ENCODE measurements at places on chromosomes 4 and X.
A peak's percentile ranks its signal among the peaks of the same experiment; 100 is the strongest.

DNA sequence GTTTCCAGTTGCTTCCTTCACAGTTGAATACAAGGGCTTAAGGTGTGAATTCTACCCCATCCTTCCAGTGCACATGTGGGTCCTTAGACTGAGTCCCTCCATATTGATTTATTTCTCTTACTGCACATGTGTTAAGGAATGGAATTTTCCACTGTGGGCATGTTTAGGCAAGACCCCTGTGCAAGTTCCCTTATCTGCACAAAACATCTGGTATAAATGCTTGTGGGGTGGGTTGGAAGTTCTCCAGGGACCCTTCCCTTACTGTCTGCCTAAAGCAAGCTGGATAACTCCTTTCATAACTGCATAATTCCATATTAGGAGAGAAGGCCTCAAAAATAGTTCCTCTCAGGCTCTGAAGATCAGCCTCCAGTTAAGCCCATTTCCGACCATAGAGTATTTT is 570.9 kb downstream of the ADGRL3 start:
- no peak for DNase-seq

- no peak for DNase-seq
These were observed 76.5 kb downstream of the DDIT4L start for GRCh38 chr4:100113732-100114131.

- no peak for DNase-seq
These were observed 166.0 kb downstream of the FRMPD4 start for GRCh38 chrX:12304261-12304660.

DNA sequence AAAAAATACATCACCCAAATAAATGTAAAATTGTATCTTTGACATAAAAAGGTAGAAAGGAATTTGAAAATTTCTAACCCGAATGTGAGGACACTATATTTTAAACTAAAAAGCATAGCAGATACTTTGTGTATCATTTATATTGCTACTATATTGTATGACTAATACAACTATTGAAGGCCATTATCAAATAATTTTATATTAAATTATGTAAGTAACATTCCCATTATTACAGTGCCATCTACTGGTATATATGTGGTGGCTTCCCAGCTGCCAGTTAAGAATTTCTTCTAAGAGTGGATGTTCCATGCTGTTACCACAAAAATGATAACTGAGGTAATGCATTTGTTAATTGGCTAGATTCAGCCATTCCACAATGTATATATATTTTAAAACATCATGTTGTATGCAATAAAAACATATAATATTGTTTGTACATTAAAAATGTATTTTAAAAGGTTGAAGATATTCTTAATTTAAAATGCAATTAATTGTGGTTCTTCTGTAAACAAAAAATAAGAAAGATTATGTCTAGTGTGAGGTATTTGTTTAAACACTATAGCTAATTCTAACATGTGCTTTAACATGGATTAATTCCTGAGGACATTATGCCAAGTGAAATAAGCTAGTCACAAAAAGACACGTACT is 65.3 kb downstream of the EGF start:
- DNase-seq = no peak

GRCh38 chr4:3202836-3203820 is 45.8 kb upstream of the MSANTD1 start:
- DNase-seq = peak; percentile 5

DNA sequence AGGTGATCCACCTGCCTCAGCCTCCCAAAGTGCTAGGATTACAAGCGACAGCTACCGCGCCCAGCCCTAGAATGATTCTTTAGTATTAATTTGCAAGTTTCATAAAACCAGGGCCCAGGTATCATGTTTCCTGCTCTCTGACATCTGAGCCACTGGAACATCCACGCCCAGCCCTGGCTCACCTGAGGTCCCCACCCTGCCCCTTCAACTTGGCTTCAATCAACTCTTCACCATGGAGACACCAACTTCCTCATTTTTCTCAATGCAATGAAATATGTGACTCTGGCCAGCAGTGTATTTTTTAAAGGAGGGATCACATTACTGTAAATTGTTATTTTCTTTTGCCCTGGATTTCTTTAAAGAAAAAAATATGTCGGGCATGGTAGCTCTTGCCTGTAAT is 3.9 kb downstream of the PRSS12 start:
- DNase-seq = no peak

DNA sequence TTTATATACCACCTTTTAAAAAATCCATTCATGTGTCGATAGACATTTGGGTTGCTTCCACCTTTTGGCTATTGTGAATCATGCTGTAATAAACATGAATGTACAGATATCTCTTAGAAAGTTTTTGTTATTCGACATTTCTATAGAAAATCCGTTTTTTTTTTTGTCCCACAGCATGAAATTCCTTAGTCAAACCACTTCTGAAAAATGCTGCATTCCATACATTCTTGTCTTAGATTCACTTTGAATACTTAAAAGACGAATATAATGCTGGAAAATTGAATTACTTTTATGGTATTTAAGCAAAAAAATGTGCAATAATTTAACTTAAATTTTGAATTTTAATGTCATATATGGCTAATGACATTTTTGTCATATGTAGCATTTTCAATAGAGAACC is 1345.5 kb downstream of the TECRL start:
- no peak for DNase-seq
